T-helper 2 cell (primary cell): ENCODE measurements at places on chromosomes 3 and 15.

DNA sequence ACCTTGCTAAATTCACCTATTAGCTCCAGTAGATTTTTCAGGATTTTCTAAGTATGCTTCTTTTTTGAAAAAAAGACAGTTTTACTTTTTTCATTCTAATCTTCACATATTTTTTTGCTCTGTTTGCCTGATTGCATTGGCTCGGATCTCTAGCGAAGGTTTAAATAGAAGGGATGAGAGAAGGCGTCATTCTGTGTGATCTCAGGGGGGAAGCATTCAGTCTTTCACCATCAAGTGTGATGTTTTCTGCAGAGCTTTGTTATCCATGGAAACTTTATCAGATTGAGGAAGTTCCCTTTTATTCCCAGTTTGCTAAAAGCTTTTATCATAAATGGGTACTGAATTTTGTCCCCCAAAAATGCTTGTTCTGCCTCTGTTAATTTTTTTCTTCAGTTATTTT is 120.3 kb downstream of the LRRK1 start:
- DNase-seq: no peak

GRCh38 chr3:152123457-152123856 is 145.3 kb upstream of the MBNL1 start:
- DNase-seq: no peak

DNA sequence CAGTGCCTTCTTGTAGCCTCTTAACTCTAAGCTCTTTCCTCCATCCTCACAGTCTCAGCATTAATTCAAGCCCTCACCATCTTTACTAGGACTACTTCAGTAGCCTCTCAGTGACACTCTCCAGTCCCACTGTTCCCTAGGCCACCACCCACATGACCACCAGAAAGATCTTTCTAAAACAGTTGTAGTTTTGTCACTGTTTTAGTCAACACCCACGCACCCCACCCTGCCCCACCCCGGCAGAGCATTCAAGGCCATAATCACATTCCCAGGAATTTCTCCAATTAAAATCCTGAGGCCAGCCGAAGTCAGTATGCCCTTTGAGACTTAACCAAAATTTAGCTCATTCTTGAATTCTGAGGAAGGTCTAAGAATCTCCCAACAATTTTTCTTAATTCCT is 31.2 kb upstream of the PSMD6 start:
- no peak for DNase-seq

DNA sequence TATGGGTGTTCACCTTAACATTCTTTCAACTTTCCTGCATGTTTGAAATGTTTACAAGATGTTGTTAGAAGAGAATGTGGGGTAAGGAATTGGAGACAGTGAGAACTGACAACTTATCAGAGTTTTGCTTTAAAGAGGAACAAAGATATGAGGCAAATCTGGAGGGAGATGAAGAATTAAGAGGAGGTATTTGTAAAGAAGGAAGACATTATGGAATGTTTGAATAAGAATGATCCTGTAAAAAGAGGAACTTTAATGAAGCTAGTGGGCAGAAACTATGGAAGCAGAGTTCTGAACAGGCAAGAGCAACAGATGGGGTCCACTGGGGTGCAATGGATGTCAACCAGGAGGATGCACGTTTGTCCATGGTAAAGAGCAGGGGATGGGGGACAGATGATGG is 27.7 kb downstream of the PLD1 start:
- no peak for DNase-seq

DNA sequence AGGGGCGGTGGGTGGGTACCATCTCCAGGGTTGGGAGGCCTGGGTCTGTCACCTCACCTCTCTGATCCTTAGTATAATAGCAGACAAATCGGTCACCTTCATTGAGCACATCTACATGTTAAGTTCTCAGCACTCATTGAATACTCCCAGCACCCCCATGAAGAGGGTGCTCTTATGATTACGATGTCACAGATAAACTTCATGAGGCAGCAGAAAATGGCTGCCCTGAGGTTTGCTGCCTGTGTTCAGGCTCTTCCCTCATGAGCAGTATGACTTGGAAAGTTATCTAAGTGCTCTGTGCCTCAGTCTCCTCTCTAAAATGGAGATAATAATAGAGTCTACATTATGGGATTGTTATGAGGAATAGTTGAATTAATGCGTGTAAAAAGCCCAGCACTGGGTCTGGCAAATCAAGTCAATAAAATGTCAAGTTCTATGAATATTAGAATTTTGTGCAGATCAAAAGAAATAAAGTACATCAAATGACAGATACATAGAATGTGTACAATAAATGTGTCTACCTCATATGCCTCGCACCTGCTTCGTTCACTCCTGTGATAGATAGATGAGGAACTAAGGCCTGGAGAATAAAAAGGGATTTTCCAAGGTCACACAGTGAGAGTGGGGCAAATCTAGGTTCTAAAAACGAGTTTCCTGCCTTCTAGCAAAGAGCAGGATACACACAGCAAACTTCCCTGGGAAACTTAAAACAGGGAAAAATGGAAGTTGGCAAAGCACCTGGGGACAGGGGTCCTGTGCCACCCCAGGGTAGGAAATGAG is 142.2 kb upstream of the MRPS22 start:
- DNase-seq: no peak

DNA sequence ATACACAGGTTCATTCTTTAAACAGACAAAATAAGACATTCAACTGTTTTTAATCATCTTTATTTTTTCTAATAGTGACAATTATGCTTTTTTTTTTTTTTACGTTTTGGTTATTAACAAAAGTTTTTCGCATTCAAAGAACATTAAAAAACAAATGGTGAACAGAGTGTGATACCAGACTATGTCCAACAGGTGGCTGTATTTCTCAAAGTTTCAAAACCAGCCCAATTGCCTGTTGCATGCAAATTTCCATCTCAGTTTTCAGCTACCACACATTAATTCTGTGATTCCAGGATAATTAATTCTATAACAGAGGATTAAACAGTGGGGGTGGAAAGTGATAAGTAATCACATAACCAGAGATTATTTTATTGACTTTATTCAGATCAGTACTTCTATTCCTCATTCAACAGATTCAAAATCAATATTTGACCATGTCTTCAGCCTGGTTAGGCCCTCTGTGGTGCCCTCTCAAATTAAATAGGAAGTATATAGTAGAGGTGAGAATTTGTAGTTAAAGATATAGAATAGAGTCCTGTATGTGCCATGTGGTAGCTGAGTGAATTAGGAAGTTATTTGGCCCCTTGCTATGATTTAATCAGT is 122.2 kb upstream of the DCBLD2 start:
- no peak for DNase-seq

- DNase-seq: no peak
Measured at GRCh38 chr15:44657378-44657777, 6.1 kb downstream of the SPG11 start.

DNA sequence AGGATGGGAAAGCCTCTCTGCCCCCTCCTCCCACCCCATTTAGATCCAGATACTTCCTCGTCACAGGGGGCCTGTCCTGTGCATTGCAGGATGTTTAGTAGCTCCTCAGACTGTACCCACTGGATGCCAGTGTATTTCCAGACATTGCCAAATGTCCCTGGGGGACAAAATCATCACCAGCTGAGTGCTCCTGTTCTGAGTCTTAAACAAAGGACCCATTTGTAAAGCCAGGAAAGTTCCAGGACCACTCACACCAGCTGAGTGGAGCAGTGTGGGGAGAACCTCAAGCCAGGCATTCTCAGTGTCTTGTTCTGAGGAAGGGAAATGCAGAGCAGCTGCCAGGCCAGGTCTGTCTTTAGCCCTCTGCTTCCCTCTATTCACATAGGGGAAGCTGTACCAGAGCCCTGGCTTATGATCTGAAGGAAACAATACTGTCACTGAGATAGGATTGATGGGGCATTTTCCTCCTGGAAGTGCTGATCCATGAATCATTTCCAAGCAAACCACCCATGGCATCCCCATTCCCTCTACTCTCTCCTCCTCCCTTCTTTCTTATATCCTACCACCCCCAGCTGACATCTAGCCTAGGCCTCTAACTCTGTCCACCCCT is 67.4 kb upstream of the MEX3B start:
- no peak for DNase-seq

DNA sequence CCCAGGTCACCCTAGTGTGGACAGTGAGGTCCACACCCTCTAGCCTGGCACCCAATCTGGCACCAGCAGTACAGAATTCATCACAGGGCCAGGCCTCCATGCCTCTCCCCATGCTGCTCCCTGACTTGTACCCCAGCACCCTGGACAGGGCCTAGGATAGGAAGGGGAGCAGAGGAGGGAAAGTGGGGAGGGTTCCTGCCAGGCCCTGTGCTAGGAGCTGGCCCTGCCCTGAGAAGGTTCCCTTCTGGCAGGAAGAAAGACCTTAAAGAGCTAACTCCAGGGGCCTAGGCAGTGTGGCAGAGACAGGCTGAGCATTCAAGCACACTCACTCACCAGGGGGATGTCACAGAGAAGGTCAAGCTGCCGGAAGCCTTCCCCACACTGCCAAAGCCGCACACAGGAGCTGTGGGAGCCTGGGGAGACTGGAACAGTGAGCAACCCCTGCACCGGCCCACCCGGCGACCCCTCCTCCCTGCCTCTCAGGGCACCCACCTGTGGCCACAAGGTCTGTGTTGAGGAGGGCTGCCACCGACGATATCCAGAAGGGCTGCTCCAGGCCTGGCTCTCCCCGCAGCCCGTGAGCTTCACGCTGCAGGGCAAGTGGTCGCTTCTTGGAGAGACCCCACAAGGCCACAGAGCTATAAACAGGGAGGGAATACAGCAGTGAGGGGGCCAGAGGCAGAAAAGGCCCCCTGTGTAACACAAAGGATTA is 7.4 kb downstream of the RRP9 start:
- no peak for DNase-seq

DNA sequence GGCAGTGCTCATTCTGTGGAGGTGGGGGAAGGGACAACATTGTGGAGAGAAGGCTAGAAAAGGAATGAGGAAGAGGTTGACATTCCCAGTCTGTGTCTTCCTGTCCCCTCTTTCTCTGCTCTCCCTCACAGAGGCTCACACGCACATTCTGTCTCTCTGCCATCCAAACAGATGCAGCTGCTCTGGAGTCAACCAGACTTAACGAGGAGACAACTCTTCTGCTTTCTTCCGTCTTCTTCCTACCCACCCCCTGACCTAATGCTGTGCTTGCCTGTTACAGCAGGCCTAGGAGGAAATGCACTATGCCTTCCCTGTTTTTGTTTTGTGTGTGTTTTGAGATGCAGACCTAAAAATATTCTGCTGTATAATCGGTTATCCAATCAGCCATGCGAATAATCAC is 121.9 kb downstream of the CACNA1D start:
- DNase-seq: no peak

DNA sequence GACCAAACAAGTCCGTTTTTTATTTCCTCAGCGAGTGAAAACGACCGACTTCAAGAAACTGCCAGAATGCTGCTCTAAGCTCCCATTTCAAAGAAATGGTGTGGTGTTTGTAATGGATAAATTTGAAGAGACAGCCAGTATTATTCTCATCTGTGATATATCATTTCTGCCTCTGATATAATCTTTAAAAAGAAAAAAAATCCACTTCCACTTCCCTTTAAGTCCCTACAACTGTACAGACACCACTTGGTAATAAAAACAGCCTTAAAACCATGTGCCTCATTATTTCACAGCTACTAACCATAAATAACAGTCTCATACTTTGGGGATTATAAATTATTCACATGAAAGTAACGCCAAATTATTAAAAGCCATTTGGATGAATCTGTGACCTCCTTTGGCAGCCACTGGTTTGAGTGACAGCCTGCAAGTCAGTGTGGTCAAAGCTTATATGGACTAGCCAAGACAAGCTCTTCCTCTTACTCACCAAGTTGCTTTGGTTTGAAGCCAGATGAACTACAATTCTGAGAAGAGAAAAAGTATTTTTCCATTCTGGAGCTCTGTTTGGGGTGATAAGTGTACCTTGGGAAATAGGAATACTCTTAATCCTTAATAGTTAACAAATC is 168.0 kb downstream of the SHOX2 start:
- no peak for DNase-seq

GRCh38 chr3:179321668-179322285 is 1.1 kb upstream of the ZNF639 start:
- DNase-seq: no peak

GRCh38 chr15:63240109-63240508 is 37.3 kb upstream of the APH1B start:
- DNase-seq: no peak

GRCh38 chr3:188918093-188918492 is 253.7 kb upstream of the TPRG1 start:
- DNase-seq: no peak

- DNase-seq: no peak
Measured at GRCh38 chr3:79172241-79172640, 595.6 kb downstream of the ROBO1 start.

DNA sequence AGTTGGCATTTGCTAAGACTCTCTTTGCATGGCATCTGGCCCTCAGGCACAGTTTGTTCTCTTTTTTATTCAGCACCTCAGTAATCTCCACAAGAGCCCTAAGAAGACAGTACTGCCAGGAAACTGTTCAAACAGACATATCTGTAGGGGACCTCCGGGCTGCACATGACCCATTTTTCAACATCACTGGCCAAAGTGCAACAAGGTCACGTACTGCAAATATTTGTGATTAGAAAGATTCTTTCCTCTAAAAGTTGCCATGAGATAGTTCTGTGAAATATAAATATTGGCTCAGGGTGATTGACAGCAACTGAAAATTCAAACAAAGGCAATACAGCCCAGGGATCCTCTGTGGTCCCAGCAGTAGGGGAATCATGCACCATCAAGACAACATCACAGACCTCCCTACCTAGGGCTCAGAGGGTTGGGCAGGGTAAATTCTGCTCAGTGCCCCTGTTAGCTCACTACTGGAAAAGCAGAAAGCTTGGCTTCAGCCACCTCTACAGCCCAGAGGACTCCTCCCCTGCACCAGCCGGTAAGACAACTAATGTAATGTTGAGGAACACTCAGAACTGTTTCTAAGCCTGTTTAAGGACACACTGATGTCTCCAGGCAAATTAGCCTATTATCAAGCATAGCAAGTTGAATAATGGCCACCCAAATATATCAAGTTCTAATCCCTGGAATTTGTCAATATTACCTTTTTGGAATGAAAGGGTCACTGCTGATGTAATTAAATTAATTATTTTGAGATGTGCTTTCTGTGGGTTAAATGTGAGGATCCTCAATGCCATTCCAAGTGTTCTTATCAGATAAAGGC is 117.4 kb upstream of the LPP start:
- no peak for DNase-seq

GRCh38 chr3:69384326-69384725 is 1.6 kb downstream of the FRMD4B start:
- DNase-seq: no peak

- DNase-seq: no peak
Measured at GRCh38 chr15:66189291-66189690, 64.3 kb downstream of the MEGF11 start.

- DNase-seq: no peak
Measured at GRCh38 chr15:41286665-41287333, 45.6 kb downstream of the OIP5 start.

GRCh38 chr3:132773071-132773619 is 50.9 kb upstream of the NPHP3 start:
- no peak for DNase-seq

GRCh38 chr3:122357828-122358702 is 25.0 kb downstream of the MIX23 start:
- DNase-seq: no peak
